SHP77 (cell line): ENCODE measurements at places on chromosomes 1 and 21.

GRCh38 chr1:26031611-26032220, 10.1 kb downstream of the EXTL1 start:
- DNase-seq: no peak

GRCh38 chr1:86573763-86574484, 27.0 kb downstream of the CLCA4 start:
- no peak for DNase-seq

- DNase-seq: no peak
These were observed 24.0 kb upstream of the DENND1B start for GRCh38 chr1:197799271-197799670.

- no peak for DNase-seq
These were observed 173.2 kb downstream of the ROR1 start for GRCh38 chr1:63946866-63947491.

DNA sequence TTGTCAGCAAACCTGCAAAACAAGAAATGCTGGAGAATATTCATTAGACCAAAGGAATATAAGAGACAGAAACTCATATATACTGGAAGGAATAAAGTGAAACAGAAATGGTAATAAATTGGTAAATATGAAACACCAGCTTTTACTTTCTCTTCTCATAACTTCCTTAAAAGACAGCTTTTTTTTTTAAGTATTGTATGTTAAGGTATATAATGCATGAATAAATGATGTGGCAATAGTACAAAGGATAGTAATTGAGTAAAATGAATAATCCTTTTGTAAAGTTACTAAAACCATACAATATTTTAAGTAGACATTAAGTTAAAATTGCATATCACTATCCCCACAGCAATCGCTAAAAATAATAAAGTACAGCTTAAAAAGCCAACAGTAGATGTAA, 64.8 kb downstream of the TRIM33 start:
- no peak for DNase-seq

DNA sequence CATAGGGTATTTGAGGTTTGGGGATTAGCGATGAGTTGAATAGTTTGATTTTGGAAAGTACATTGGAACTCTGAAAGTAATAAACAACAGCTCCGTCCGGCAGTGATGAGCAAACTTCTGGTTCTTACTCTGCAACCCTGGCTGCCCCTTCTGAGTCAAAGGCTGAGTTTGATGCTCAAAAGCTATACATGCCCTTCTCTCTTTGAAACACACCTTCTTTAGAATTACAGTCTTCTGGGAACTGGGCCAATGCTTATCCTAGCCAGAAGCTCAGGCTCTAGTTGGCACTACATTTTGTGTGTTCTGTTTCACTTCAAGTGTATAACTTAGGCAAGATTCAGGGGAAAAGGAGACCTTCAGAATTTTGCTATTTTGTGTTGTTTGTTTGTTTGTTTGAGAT, 9.3 kb downstream of the AHCYL1 start:
- no peak for DNase-seq

GRCh38 chr1:153617663-153618062, 1.5 kb upstream of the S100A14 start:
- DNase-seq: peak; percentile 90

GRCh38 chr1:184030433-184031091, 7.0 kb downstream of the COLGALT2 start:
- no peak for DNase-seq

DNA sequence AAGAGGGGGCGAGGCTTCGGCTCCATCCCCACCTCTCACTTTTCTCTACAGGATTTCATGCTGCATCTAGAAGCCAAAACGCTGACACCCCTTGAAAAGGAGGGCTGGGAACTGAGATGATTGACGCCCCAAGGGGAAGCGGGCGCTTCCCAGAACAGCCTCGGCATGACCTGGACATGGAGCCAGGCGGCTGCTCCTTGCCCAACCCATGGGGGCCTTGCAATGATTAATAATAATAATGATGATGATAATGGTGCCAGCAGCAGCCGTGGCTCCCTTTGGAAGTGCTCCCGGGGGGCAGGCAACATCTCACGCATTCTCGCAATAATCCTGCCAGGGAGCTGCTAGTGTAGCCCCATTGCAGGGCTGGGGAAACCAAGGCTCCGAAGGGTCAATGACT, 78.2 kb downstream of the RAP1GAP start:
- DNase-seq: no peak

GRCh38 chr21:26956813-26957212, 10.1 kb downstream of the ADAMTS5 start:
- DNase-seq: no peak

- DNase-seq: no peak
These were observed 15.6 kb upstream of the ATP1B1 start for GRCh38 chr1:169090900-169091311.

- no peak for DNase-seq
These were observed 4.8 kb downstream of the TP73 start for GRCh38 chr1:3657096-3657475.

DNA sequence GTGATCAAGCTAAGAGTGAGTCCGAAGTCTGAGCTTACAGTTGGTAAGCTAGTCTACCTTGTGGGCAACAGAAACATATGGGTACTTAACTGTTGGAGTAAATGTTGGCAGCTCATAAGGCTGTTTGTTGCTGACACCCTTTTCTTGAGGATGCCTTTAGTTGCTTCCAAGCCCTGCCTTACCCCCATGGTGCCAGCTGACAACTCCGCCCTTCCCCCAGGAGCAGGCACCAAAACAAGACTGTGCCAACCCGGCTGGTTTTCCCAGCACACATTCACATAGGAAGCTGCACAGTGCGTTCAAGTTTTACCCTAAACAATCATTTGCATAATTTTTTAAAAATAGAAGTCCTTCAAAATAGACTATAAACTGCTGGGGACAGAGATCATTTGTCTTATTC, 150.2 kb upstream of the LMO4 start:
- DNase-seq: no peak

DNA sequence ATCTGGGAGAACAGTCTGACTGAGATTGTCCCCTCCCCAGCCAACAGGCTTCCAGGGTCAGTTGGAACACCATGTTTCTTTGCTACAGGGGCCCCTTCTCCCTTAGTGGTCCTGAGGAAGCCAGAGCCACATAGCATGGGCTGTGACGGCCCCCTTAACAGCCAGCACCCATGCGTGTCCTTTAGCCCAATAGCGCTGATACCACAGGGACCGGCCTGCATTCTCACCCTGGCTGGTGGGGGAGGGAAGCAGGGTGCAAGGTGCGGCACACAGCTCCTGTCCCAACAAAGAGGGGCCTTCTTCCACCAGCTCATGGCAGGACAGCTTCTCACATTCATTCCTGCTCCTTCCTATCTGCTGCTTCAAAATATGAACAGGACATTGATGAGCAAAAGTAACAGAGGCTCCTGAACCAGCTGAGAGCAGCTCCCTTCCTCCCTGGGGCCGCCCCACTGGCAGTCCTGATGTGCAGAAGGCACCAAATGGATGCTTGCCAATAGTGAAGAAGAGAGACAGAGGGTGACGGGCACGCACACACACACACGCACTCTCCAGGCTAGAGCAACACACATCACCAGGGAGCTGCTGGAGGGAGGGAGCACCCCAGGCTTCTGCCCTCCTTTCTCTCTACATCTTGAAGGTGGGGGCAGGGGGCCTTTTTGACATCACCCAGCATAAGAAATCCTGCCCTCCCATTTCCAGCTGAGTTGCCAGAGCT, 99.4 kb downstream of the CRYAA start:
- no peak for DNase-seq

- no peak for DNase-seq
These were observed 339.3 kb downstream of the PAPPA2 start for GRCh38 chr1:176802316-176802715.

DNA sequence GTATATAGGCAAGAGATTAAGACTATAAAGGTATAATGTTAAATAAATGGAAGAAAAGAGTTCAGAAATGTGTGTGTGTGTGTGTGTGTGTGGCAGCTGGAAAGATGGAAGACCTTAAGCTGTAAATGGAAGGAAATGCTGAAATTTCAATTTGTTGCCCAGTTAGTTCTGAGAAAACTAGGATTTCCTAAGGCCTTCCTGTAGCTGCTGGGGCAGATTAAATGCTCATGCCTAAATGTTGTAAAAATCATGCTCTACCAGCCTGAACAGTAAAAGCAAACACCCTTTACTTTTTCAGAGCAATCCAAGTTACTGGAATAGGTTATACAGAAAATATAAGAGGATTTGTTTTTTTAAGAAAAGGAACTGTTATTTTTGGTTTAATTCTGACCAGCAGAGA, 8.3 kb downstream of the ADCY10 start:
- DNase-seq: no peak

- DNase-seq: no peak
These were observed 27.6 kb upstream of the SLAMF1 start for GRCh38 chr1:160674415-160674814.

- no peak for DNase-seq
These were observed 54.3 kb downstream of the WNT9A start for GRCh38 chr1:227893300-227893948.

- DNase-seq: no peak
These were observed 61.0 kb downstream of the POFUT2 start for GRCh38 chr21:45226540-45227326.

GRCh38 chr1:64093941-64094340, 109.5 kb upstream of the UBE2U start:
- no peak for DNase-seq

DNA sequence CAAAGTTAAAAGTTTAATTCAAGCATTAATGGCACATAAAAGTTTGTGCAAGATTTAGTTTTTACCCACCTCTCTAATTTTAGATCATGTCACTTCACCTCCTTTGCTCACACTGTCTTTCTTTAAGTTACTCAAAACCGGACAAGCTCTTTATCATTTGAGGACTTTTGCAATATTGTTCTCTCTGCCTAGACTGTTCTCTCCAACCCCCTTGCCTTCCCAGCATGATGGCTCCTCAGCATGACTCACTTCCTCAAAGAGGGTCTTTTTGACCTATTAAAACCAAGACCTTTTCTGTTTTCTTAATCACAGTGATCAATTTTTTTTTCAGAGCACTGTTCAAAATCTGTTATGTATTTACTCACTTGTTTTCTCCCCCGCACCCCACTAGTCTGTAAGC, 61.3 kb downstream of the XKR8 start:
- DNase-seq: no peak

GRCh38 chr21:42214081-42214750, 4.7 kb upstream of the ABCG1 start:
- no peak for DNase-seq

DNA sequence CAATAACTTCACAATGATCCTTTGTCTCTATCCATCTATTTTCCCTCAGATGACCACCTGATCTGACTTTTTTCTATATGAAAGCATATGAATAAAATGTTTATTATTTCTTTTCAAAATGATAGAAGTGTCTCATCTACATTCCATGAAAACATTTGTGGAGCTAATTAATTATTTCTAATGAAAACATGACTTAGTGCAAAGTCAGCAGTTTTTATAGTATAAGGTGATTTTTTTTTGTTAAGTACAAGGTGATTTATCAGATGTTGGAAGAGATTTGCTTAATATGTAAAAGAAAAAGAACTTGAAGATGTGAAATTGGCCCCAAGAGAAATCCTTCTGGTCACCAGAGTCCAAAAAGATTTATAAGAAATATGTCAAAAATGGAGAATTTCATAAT, 43.5 kb downstream of the PDPN start:
- no peak for DNase-seq

- DNase-seq: no peak
These were observed 10.6 kb upstream of the PTTG1IP start for GRCh38 chr21:44884097-44884496.

DNA sequence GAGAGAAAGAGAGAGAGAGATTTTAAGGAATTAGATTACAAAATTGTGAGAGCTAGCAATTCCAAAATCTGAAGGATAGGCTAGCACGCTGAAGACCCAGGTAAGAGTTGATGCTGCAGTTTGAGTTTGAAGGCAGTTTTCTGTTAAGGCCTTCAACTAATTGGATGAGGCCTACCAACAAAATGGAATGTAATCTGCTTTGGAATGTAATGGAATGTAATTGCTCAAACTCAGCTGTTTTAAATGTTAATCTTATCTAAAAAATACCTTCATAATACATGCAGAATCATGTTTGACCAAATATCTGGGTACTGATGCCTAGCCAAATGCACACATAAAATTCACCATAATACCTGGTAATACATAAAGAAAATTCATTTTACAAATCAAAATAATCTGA, 976.1 kb downstream of the LTN1 start:
- no peak for DNase-seq

DNA sequence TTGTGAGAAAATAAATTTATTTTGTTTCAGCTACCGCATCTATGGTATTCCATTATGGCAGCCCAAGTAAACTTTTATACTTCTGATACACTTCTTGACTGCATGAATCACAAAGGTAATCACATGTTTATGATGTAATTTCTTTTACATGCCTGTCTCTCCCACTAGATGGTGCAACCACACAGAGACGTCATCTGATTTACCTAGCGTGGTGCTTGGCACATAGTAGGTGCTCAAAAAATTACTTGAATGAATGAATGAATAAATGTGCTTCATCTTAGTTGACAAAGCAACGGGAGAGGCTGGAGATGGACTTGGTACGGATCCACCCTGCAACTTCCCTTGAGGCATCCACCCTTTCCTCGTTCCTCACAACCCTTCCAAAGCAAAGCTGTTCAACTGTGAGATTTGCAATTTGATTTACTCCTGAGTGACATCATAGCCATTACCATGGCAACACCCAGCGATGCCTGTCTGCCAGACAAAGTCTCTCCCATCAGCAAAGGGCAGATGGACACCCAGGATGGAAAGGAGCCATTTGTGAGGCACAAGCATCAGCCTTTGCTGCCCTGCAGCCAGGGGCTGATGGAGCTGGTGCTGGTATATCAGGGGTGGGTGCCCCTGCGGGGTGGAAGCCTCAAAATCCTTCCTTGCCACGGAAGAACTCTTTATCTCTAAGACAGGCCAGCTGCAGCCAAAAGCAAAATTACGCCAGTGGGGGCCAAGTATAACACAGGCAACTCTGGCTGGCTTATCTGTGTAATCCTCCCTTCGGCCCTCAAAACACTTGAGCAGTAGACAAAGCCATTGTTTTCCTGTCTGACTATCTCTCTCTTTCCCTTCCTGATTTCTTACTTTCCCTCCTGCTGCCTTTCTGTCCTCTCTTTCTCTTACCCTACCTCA, 18.9 kb upstream of the VWA5B1 start:
- no peak for DNase-seq

DNA sequence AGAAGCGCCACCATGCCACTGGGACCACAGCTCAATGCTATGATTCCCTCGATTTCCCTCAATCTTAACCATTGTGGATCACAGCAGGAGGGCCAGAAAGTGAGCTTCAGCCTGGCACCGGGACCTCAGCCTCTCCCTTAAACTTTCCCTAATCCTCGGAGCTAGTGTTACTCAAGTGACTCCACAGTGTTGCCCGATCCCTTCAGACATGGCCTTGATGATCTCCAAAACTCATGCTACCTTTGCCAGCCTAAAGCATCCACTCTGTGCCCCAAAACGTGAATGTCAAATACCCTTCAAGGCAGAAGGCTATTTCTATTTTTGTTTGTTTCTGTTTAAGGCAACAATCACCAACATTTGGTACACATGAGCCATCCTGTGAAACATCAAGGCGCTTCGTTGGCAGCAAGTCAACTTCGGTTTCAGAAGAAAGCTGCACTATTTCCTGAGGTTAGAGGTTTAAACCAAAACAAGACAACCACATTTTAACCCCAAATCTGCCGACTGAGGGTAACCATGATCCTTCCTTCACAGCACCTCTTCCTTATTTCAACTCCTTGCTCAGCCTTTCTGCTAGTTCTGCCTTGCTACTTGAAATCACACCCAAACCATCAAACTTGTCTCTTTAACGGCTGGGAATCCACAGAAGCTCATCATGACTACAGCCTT, 94.4 kb upstream of the KRTAP19-8 start:
- DNase-seq: no peak
